ENCODE measurements at places on chromosomes 16 and 17.
A peak's percentile ranks its signal among the peaks of the same experiment; 100 is the strongest.

DNA sequence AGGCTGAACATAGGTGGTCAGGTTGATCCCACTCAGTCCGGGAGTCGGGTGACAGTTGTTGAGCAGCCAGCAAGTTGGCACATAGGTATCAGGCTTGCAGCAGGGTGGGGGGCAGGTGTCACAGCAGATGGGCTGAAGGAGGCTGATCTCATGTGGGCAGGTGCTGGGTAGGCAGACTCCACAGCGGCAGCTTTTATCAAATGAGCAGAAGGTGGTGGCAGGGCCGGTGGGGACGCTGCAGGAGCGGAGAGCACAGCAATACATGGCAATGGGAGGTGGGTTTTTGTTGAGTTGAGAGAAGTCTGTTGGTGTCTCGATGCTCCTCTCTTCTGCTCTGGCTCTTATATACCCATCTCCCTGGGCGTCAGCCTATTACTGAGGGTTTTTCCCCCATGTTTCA lies at the start of gene KRTAP3-1:
TSS of gene KRTAP3-1 (minus strand) at position 318 of the 400 bp plus-strand sequence. CDS start at position 264, 54 bp downstream.
- DNase-seq = no peak

GRCh38 chr16:15775663-15776304 lies 81.0 kb downstream of the MYH11 start:
- peak; percentile 66 for DNase-seq

- DNase-seq = no peak
Observed at GRCh38 chr16:88809676-88810165, 2.0 kb downstream of the APRT start.

GRCh38 chr17:78342449-78343186 lies 17.3 kb downstream of the SOCS3 start:
- DNase-seq = peak; percentile 92
